Stimulated activated CD4-positive, alpha-beta T cell treated with anti-CD3 and anti-CD28 coated beads, Interleukin-1b, Interleukin-23, amount 100 ng/mL, for 1 hour (primary cell): ENCODE measurements at places on chromosomes 1 and 21.
A peak's percentile ranks its signal among the peaks of the same experiment; 100 is the strongest.

DNA sequence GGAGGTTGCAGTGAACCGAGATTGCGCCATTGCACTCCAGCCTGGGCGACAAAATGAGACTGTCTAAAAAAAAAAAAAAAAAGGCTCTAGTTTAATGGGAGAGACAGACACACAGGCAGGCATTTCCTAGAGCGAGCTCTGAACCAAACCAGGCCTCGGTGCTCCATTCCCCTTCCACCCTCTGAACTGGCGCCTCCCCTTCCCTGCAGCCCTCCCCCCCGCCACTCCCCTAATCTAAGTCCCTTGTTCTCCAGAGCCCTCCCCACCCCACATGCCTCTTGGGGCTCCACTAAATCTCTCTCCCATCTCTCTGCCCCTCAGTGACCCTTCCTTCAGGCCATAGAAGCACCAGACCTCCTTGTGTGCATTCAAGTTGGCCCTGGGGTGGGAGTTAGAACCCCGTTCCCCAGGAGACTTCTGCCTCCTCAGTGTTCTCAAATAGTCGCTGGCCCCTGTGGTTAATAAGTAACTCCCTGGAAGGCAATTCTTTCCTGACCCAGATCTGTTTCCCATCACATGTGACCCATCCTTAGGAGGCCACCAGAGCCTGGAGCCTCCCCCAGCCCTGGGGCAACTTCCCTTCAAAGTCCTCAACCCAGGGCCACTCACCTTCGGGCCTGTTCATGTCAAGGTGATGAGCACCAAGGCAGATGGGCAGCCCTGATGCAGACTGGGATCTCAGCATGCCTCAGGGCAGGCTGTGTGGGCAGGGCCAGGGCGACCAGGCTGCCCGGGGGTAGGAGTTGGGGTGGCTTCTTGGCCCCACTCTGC lies 42.6 kb upstream of the EPB41 start:
- DNase-seq: no peak

- no peak for DNase-seq
Measured at GRCh38 chr1:52127181-52128180, 14.4 kb upstream of the ZFYVE9 start.

GRCh38 chr1:96845464-96845863 lies 123.9 kb downstream of the PTBP2 start:
- peak; percentile 1 for DNase-seq

- DNase-seq: no peak
Measured at GRCh38 chr21:32371913-32372314, 20.9 kb downstream of the URB1 start.

GRCh38 chr1:246364415-246364941 lies 142.6 kb downstream of the SMYD3 start:
- DNase-seq: no peak
